ENCODE measurements at places on chromosomes 2 and 18. TPM values are rescaled to one million over a fixed set of nuclear protein-coding genes. Genes with fewer than 3 reads are reported as not detected.

CTAGE1 gene
- not detected for total RNA-seq

ST8SIA5 gene
- total RNA-seq, result 1.5 TPM

LRP1B gene
- total RNA-seq, result 0.22 TPM

GALNT1 gene
- total RNA-seq, result 79.0 TPM

ZNF2 gene
- total RNA-seq, result 2.6 TPM

B3GNT7 gene
- 3.9 TPM for total RNA-seq

MEP1B gene
- total RNA-seq, result 0.42 TPM

OSBPL1A gene
- total RNA-seq, result 162 TPM

C2orf78 gene
- not detected for total RNA-seq

OTOS gene
- not detected for total RNA-seq

WNT6 gene
- total RNA-seq, result 0.90 TPM

UGT1A4 gene
- not detected for total RNA-seq

UGT1A8 gene
- not detected for total RNA-seq

MDH1B gene
- total RNA-seq, result 0.19 TPM

C2orf81 gene
- 1.1 TPM for total RNA-seq

All from mesenteric fat pad (tissue), 1 donor.